ENCODE measurements at places on chromosomes 12 and 14.

DNA sequence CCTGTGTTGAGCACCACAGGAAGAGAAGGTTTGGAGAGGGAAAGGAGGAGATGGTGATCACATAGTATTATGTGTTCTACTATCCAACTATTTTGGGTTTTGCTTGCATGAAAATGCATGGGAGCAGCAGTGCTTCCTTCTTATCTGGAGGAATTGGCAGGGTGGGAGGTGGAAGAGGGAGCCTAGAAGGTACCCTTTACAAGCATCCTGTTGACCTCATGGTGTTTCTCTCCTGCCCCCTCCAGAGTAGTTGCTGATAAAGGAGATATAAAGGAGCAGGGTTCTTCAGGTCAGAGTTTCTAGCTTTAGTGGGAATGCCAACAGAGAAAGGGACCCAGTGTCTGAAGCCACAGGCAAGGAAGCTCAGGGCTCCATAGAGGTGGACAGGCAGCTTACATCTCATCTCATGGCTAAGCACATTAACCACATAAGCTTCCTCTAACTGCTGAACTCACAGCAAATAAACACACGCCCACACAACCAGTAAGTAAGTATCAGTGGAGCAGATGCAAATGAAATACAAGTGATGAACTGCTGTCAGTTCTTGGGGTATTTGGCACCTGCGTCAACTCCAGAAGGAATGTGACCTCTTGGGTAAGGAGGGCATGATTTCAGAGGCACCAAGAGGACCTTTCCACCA is 174.2 kb upstream of the SLC38A2 start:
- no peak for DNase-seq

- DNase-seq: no peak
Measured at GRCh38 chr14:52926953-52927352, 23.9 kb downstream of the FERMT2 start.

GRCh38 chr14:61486930-61487495 is 165.6 kb downstream of the PRKCH start:
- DNase-seq: no peak

DNA sequence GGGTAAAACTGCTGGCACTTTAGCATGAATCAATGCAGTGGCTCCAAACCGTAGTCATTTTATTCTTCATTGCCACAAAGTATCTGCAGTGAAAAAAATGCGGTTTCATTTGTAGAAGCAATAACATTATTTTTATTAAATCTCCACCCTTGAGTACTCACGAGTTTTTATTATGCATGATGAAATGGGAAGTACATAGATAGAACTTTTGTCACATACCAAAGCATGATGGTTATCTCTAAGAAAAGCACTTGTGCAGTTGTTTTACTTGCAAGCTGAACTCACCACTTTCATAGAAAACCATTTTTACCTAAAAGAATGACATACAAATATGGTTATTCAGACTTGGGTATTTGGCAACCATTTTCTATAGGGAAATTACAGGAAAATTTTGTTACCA is 90.3 kb downstream of the PELI2 start:
- DNase-seq: no peak

DNA sequence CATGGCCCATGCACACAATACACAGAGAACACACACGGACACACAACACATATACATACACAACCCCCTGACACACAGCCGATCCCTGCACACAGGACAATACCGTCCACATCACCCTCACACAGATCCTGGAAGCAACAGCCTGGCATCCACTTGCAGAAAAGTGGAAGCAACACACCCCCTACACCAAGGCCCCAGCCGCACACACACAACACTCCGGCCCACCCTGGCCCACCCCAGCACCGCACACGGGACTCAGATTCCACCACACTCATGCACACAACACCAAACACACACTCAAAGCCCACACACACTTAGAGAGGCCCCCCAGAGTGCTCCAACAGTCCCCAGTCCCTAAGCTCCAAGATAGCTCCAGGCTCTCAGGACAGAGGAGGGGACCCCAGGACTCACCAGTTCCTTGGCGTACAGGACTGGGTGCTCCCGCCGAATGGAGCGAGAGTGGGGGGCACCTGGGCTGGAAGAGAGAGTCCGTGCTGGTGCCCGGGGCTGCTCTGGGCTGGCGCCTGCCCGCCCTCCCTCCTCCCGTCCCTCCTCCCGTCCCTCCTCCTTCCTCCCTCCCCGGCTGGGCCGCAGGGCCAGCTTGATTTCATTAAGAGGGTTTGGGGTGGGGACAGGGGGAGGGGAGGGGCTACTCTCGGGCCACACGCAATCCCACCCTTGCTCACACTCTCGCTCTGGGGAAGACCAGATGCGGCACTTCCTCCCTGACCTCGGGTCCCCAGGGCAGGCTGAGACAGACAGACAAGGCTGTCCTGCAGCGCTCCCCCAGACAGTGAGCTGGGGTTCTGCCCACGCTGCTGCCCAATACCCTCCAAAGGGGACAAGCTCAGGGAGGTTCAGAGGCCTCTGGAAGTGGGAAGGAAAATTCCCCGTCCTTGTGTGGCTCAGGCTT is at the start of gene TMEM119:
Gene TMEM119 (minus strand): TSS at position 526 of the 913 bp plus-strand sequence. CDS start 5,701 bp downstream, outside the sequence.
- DNase-seq: no peak

DNA sequence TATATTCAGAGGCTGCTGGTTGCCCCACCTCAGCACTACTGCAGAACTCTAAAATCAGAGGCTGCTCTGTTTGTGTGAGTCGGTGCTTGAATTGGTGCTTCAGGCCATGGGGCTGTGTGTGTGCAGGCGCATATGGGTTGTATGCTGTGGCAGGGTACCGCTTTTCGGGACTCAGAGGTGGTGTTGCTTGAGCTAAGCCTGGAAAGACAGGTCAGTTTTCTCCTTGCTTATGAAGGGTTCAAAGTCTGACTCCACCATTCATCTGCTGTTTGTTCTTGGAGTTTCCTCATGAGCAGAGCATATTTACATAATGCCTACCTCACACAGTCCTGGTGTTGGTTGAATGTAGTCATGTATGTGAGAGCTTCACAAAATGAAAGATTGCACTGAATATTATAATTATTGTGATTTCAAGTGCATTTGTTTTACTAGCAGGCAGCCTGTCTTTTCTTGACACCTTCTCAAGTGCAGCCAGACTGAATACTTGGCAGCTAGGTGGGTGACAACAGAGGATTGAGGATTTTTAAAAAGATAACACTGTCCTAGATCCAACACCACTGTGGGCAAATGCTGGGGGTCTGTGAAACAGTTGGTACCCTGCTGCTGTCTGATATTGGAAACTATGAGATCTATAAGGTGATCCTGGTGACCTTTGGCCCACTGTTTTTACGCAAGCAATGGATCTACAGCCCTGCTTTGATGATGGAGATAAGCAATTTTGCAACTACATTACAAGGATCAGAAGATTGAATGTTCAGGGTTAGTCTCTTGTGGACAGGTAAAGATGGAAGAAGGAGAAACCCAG is 1.0 kb upstream of the ANG start:
- no peak for DNase-seq

- no peak for DNase-seq
Measured at GRCh38 chr14:60599727-60600126, 49.5 kb downstream of the SIX1 start.

- DNase-seq: no peak
Measured at GRCh38 chr14:22646570-22647254, 2.6 kb upstream of the OR6J1 start.

DNA sequence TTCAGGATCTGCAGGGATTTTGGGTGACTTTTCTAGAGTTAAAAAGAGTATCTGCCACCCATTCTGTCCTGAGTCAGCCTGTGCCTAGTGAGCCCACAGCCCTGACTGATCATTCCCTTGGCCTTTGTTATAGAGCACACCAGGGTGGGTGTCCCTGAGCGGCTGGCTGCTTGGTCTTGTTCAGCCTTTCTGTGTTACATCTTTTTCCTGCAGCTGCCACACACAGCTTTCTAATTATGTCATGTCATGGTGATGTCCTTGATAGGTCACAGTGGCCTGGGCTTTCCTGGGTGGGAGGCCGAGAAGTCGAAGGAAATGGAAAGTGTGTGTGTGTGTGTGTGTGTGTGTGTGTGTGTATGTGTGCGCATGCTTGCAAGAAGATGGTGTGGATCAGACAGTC is 293.2 kb upstream of the CRY1 start:
- no peak for DNase-seq

- no peak for DNase-seq
Measured at GRCh38 chr14:21026274-21026987, 1.6 kb upstream of the NDRG2 start.

DNA sequence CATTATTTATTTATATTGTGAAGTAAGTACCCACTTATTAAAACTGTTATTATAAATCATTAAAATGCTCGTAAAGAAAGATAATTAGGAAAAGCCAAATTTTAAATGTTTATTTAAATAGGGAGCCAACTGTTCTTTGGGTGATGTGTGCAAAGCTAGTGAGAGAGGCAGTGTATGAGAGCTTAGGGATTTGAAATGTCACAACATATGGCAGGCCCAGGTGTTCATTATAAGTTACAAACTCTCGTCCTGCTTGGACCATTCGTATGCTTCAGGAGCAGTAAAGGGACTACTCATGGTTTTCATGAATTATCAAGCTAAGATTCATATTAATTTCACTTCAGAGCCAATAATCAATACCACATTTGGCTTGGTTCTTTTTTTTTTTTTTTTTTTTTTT is 154.5 kb downstream of the TGFB3 start:
- no peak for DNase-seq

DNA sequence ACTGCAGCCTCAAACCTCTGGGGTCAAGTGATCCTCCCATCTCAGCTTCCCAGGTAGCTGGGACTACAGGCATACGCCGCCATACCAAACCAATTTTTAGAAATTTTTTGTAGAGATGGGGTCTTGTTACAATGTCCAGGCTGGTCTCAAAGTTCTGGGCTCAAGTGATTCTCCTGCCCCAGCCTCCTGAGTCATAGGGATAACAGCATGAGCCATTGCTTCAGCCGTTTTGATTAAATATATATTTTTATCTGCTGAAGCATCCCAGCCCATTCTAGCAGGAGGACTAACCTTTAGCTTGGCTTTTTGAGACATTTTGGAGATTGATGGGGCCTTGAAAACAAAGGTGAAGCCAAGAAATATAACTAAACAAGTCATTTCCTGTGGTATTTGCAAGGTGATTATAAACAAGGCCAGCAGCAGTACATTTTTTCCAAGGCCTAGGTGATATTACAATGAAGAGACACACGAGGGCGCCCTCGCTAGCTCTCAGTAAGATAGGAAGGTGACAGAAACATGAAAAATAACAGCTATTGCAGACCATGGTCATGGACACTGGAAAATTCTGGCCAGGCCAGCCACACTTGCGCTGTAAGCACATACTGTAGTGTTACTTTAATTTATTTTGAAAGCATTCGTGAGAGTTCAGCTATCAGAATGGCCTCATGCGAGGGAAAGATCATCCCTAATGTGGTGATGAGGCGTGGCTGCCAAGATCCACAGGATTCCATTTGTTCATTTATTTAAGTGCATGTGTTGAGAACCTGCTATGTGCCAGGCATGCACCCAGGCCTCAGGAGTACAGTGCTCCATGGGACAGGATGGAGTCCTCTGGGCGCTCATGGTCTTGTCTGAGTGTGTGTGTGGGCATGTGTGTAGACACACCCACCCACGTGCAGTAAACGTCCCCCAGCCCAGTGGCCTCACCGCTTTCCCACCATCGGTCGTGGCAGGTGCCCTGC is 63.5 kb downstream of the DGLUCY start:
- DNase-seq: no peak

Data from NCI-H1930 (cell line).